NCI-H345 (cell line): ENCODE measurements at places on chromosomes 1 and 21.
A peak's percentile ranks its signal among the peaks of the same experiment; 100 is the strongest.

DNA sequence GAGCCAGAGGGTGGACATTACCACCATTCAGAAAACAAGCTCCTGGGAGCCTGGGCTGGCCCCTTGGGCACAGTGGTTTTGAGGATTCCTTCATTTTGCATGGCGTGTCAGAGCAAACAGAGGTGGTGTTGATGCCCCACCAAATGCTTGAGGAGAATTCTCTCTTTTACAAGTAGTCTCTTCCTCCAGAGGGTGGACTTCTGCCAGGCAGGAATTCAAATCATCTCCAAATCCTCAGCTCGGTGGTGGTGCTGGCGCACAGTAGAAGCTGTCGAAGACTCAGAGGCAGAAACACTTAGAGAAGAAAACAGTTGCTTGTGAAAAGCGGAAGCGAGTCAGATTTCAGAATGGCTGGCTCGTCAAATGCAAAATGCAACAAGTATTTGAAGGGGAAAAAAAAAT is 3.4 kb upstream of the CHI3L1 start:
- no peak for DNase-seq

DNA sequence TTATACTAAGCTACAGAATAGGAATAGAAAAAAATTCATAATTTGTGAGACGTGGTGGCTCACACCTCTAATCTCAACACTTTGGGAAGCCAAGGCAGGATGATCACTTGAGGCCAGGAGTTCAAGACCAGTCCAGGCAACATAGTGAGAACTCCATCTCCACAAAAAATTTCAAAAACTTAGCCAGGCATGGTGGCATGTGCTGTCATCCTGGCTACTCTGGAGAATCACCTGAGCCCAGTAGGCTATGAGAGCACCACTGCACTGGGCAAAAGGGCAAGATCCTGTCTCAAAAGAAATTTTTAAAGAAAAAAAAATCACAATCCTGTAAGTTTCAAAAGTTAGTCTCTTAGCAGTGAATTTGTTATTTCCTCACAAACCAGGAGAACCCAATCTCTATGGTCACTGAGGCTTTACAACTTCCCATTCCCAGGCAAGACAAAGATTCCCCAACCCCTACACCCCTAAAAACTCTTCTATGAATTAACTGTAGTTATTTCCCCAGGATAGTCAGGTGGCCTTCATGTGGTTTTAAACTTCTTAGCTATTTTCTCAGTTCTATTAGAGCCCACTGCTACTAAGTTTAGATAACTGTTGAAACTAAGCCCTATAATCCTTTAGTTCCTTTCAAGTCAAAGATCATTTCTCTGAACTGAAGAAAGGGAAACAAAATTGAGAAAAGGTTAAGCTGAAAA is 74.5 kb downstream of the FOXJ3 start:
- no peak for DNase-seq

DNA sequence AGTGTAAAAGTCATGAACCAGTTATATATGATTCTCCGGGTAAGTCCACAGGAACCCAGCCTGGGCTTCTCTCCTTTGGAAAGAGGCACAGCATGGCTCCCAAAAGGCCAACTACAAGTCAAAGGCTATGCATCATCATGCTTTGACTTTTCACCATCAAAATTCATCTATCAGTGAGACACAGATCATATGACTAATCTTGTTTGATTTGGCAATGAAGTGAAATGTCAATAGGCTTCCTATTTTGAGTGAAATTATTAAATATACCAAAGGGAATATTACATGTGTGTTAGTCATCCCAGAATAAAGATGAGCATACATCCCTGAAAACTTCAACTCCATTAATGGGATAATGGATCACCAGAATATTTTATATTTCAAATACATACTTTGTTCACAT is 83.5 kb upstream of the ADGRL2 start:
- DNase-seq: no peak

DNA sequence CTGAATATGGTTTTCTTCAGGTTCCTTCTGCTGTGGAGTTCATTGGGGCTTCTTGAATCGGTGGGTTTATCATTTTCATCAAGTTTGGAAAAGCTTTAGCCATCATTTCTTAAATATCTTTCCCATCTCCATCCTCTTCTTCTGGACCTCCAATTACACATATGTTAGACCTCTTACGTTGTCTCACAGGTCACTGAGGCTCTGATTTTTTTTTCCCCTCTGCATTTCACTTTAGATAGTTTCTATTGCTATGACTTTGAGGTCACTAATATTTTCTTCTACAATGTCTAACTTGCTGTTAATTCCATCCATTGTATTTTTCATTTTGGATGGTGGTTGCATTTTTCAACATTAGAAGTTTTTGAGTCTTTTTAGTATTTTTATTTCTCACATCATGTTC is 47.3 kb upstream of the CASZ1 start:
- DNase-seq: no peak

DNA sequence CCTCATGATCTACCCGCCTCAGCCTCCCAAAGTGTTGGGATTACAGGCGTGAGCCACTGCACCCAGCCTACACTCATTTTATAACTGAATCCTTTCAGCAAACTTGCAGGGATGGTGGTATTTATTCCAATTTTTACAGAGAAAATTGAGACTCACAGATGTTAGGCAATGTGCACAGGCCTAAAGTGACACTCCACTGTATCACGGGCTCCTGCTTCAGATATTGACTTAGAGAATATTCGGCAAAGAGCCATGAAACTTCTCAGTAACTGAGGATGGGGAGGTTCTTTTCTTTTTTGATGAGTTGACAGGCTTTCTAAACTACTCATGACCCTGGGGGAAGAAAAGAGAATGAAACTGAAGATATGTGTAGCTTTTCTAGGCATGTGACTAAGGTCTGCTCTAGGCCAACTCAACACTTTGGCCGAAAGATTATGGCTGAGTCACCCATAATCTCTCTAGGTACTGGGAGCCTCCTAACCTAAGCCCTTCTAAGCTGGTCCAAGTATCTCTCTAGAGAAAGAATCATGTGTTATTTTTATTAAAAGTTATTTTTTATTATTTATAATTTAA is 19.9 kb upstream of the PTCH2 start:
- DNase-seq: no peak

DNA sequence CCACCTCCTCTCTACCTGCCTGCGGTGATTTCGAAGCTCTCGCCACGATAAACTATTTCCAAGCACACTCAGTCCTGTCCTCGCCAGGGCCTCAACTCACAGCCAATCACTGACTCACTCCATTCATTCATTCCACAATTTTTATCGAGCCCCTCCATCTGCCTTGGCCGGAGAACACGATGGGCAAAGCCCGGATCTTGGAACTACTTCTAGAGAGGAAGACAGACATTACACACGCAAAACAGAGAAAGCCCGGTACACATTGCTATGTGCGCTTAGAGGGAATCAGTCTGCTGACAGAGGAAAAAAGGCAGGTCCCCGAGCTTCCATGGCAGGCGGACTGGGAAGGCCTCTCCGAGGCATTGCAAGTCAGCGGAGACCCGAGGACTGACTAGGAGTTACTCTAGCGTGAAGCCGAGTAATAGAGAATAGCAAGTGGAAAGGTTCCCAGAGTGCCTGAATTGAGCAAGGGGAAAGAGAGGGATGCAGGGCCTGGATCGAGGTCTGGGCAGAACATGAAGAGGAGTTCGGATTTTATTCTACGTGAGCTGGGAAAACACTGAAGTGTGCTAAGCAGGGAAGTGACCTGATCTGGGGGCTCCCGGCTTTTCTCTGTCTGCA is 54.2 kb upstream of the DNAJC6 start:
- peak; percentile 53 for DNase-seq

- no peak for DNase-seq
Observed at GRCh38 chr1:207112616-207113296, 8.7 kb downstream of the C4BPA start.

GRCh38 chr1:201753492-201753891 is 75.5 kb upstream of the IPO9 start:
- no peak for DNase-seq

DNA sequence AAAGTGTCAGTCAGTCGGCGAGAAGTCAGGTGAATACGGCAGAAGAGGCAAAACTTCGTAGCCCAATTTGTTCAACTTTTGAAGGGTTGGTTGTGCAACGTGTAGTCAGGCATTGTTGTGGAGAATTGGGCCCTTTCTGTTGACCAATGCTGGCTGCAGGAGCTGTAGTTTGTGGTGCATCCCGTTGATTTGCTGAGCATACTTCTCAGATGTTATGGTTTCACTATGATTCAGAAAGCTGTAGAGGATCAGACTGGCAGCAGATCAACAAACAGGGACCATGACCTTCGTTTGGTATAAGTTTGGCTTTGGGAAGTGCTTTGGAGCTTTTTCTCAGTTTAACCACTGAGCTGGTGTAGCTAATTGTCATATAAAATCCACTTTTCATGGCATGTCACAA is 190.2 kb upstream of the ADAMTS5 start:
- no peak for DNase-seq

- no peak for DNase-seq
Observed at GRCh38 chr21:14598065-14598464, 52.0 kb upstream of the SAMSN1 start.

DNA sequence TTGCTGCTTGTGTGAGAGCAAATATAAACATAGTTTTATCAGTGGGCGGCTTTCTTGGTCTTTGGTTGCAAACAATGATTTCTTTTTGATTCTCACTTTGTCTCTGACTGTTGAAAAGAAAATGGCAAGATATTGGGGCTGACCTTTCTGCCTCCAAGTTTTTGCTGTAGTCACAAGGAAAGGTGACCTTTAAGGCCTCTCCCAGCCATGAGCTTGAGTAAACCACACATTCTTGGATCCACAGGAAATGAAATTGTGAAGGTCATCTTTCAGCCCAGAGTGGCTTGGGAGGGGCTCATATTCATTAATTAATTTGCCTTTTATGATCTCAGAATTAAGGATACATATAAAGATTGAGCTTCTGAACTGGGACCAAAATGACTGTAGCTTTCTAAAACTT is 241.6 kb downstream of the BACH1 start:
- DNase-seq: no peak

GRCh38 chr1:203670594-203670993 is 44.0 kb downstream of the ATP2B4 start:
- no peak for DNase-seq

DNA sequence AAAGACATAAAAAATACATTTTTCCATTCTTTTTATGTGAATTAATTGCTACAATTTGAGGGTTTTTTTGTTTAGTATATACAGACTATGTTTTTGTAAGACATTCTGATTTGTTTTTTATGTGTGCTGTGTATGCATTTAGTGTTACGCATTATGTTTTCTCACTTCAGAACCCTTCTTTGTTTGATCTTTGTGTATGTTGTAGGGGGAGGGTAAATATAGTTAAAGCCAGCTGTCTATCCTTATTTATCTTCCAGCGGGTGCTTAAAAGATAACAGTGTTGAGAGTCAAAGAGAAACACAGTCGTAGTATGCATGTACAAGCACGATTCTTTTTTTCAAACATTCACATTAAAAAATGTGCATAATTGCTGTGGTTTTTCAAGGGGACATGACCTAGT is 97.5 kb upstream of the KIAA1614 start:
- peak; percentile 70 for DNase-seq

GRCh38 chr1:244226435-244226834 is 175.4 kb downstream of the ZBTB18 start:
- no peak for DNase-seq

DNA sequence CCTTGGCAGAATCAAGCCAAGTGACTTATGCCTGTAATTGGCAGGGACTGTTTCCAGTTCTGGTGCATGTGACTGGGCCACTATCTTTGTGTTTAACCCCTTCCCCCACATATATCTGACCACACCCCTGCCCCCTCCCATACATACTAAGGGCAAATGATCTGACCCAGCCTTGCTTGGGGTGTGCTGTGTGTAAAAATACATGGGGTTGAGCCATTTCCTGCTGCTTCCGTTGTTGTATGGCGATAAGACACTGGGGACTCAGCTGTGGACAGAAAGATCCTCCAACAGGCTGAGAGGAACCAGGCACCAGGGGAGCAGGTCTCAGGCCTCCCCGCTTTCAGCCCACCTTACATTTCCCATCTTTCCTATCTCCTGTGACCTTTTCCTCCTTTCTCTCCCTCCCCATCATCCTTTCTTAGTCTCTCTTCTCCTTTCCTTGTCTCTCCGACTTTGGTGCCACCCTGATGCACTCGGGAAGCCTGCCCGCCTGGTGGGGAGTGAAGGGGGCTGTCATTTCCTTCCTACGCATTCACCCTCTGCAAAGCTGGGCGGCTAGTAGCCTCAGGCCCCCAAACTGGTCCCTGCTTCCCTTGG is 39.7 kb downstream of the TMCC2 start:
- no peak for DNase-seq

DNA sequence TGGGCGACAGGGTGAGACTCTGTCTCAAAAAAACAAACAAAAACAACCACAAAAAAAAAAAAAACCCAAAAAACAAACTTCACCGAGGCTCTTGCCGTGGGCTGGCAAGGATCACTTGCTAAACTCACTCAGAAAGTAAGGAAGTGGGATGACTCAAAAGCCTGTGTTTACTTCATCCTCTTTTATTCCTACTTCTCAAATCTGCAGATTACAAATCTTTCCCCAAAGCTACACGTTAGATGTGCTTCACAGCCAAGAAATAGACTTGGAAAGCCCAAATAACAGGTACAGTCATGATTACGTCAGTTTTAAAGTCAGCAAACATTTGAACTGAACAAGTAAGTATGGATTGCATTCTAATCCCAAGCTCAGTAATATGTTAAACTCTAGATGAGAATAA is 359.3 kb downstream of the ADGRL2 start:
- DNase-seq: no peak

DNA sequence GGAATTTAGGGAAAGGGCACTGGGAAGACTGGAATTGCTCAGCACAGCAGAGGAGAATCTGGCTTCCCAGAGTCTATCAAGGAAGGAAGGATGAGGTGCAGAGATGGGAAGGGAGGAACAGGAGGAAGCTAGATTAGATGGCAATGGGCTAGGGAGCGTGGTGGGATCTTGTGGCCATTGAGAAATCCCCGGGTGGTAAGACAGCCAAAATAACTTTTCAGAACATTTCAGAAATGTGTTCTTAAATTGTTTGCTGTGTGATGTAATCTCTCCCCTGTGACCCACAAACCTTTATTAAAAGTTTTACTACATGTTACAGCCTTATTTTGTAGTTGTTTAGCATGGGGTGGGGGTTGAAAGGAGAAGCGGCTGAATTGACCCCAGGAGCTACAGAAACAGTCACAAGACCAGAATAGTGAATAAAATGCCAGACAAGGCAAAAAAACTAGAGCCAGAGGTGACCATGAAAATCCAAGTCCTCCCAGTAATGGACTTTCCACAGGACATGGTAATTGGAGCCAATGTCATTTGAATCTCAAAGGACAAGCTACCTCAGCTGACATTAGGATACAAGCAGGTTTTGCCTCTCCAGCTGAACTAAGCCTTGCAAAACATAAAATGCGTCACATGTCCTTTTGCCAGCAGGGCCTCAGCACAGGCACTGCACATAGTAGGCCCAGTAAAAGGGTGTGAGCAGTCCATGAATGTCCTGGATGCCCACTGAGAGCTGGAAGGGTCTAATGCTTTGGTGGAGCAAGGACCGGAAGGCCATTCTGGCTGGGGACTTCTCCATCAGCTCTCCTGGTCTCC is 980 bp upstream of the AHCYL1 start:
- no peak for DNase-seq

GRCh38 chr1:197838836-197839235 is 63.6 kb upstream of the DENND1B start:
- no peak for DNase-seq
